Right atrium auricular region (tissue), 2 donors: ENCODE measurements at places on chromosomes 1 and 21.

DNA sequence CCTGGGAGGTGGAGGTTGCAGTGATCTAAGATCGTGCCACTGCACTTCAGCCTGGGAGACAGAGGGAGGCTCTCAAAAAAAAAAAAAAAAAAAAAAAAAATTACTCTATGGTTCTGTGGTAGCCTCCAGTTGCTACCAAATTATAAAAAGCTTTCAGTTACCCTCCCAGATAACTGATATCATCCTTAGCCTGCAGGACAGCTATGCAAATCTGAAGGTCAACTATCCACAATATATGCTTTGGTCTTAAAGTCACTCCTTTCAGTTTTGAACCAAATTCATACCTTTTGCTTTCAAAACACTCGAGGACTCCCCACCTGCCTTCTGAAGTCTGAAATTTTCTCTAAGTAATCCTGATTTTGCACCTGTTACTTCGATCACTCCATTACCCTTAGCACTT, 3.1 kb downstream of the MIXL1 start:
- no peak for DNase-seq

DNA sequence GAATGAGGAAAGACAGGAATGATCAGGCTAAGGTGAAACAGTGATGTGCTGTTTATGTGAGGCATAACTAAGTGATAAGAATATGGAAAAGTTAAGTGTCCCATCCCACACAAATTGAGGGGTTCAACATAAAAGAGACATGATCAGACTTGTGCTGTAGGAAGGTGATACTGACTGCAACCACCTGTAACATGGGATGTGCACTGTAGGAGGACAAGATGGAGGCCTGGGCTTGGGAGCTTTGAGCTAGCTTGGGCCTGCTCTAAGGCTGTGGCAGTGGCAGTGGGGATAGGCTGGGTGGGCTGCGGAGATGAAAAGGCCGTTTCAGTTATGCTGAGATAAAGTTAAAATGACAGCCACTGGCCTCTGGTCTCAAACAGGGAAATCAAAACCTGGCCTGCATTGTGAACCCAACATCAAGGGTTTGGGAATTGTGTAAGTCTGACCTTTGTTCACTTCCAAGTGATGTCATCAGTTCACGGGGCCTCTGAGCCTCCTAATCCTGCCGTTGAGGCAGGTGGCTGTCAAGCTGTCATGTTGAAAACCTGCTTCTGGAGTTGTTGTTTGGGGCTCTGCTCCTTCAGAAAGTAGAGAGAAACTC, 61.2 kb upstream of the TENT5C start:
- DNase-seq = no peak

GRCh38 chr1:186806477-186806876, 22.3 kb upstream of the PLA2G4A start:
- no peak for DNase-seq

DNA sequence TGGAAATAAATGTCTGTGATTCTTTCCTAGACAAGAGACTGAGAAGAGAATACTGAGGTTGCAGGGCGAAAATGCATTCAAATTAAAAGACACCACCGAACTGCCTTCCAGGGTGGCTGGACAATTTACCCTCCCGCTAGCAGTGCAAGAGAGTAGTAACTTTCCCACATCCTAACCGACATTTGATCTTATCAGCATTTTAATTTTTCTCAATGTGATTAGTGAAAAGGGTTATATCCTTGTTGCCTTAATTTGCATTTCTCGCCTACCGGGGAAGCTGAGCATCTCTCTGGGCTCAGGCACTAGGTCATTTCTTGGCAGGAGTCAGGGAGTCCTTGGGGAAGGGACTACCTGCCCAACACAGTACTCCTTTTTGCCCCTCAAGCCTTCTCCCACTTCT, 2.8 kb downstream of the TNFRSF8 start:
- no peak for DNase-seq

DNA sequence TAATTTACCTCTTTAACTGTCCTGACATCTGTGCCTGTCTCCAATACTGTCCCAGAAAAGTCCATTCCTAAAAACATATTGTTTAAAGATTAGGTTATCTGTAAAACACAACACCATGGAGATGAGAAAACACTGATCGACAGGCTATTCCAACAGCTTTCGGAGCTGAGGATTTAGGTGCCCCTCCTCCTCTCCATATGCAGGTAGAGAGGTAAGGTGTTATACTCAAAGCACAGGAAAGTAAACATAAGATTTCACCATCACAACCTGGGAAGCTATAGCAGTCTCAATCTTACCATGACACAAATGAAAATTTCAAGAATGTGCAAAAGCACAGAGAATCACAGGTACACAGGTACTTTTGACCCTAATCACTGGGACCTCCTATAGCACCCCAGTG, 60.9 kb upstream of the RASAL2 start:
- DNase-seq = no peak

DNA sequence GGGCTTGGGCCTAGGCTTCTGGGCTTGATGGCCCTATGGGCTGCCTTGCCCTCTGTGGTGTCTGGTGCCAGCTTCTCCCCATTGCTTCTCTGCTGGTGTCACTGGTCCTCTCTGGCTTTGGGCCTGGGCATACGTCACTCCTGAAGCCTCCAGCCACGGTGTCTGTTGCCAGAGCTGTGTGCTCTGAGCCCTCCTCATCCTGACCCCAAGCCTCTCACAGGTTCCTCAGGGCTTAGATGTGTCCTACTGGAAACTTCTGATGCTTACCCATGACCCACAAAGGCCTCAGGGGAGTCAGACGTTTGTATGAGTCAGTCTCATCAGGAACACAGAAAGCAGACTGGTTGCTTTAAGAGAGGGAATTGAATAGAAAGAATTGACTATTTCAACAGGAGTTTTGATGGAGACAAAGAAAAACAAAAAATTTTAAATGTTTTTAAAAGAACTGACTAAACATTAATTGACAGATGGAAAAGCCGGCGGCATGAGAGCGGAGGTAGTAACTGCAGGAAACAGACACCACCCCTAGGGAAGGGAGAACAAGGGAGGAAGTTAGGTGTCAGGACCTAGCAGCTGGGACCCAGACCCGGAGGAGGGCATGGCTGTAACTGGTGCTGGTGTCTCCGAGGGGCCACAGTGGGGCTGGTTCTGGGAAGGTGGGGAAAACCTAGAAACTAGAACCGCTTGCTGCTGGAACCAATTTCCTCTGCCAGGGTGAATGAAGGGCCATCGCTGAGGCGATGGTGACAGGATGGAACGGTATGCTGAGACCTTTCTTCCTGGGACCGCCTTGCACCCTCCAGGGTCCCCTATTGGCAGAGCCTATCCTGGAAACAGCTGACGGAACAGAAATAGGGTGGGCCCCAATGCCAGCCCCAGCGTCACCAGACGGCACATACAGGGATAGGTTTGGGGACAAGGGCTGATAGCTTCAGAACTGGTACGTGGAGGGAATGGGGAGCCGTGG, 40.0 kb upstream of the CITED4 start:
- DNase-seq = peak; percentile 60

GRCh38 chr1:27623327-27624212, 11.4 kb downstream of the FGR start:
- DNase-seq = no peak

DNA sequence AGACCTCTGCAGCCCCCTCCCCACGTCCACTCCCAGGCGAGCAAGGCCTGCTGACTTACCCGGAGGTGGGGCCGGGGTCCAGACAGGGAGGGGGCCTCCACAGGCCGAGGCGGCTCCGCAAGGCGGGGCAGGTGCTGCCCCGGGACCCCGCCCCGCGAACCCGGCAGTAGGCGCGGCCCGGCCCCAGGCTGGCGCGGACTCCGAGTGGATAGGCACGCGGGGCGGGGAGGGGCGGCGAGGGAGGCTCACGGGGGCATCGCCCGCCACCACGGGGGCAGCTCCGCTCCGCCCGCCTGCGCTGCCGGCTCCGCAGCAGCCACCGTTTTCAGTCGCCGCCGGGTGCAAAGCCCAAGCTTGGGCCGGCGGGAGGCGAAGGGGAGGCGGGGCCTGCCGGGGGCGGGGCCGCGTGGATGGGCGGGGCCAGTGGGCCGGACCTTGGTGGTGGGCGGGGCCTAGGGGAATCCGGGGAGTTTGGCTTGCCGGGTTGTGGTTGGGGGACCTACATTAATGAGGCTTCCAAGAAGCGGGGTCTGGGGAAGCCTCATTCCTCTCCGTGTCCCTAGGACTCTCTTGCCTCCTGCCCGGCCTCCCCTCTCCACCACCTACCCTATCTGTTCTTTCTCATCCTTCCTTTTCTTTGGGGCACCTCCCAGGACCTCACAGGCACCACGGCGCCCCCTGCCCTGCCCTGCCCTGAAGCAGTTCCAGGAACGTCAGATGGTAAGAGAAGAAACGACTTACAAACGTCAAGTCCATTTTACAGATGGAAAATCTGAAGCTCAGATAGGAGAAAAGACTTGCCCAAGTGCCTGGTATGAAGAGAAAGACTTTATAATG, at the start of gene RIMS3:
RIMS3 (minus strand) TSS at position 348 of the 837 bp plus-strand sequence. CDS start 23,757 bp downstream, outside the sequence.
- DNase-seq = peak; percentile 71

DNA sequence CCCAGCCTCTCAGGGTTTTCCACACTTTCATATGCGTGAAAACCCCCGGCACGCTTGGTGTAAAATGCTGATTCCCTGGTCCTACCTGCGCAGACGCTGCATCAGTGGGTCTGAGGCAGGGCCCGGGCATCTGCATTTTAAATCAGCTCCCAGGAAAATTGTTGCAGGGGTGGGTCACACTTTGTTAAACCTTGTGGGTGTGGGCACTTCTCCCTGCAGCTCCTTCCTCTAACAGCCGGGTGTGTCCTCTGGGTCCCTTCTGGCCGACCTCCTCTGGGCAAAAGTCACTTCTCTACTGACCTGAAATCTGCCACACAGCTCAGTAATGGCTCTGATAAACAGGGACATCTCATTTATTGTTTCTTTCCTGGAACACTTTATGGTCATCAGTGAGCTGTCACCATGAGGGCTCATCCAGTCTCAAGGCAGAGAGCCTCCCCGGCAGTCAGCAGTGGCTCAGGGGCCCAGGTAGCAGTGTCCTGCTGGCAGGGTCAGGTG, 52.8 kb upstream of the TMPRSS2 start:
- no peak for DNase-seq

DNA sequence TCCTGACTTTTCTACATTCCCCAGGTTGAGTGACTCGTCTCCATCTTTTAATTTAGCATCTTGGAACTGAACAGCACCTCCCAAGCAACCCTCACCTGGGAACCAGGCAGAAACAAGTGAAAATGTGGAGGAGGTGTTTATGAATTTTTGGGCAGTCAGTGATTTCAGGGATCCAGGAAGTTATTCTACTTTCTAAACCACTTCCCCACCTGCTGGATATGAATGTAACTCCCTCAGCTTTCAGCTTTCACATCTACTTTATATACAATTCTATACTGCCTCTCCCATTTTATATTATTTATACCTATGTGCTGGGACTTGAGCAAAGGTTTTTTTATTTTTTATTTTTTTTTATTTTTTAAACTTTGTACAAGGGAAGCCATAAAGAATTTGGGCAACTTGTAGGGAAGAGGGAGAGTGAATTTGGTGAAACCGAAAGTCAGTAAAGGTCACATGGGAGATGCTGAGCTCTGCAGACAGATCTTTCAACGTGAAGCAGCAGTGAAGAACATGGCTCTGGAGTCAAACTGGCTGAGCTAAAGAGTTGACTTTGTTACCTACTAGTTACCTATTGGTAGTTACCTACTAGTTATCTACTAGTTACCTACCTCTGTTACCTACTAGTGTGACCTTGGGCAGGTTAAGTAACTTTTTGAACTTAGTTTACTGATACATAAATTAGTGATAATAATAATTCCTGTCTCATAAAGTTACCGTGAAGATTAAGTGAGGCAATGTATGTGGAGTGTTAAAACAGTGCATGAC, 45.5 kb downstream of the DDR2 start:
- DNase-seq = no peak

DNA sequence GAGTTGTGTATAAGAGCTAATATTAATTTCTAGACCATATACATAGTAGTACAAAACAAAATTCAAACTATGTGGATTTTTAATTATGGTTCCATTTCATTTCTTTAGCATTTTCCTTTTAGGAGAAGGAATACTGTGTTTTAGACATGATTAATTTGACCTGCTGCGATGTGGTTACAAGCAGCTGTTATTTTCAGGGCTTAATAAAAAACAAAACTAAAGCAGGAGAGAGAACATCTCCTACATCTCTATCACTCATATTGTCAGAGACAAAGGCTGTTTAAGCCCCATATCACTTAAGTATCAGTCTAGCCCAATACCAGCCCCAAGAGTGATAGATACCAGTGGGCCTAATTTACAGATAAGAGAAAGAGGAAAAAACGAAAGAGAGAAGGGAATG, 47.6 kb downstream of the ILDR2 start:
- DNase-seq = no peak

- DNase-seq = no peak
These were observed 272.2 kb downstream of the NPHP4 start for GRCh38 chr1:5720045-5720444.

DNA sequence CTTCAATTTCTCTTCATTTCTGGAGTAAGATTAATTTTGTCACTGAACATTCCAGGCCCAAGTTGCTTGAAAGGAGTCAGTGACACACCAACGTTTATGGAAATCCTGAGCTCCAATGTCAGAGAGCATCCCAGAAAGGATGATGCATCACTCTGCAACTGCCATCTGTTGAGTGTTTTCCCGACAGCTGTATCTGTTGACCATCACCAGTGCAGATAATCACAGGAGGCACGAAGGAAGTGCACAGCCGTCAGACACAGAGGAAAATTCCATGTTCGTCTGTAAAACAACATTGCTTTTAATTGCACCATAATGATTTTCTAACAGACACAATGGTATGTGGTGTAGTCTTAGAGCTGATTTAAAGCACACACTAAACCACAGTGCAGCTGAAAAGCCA, 376.7 kb upstream of the ADGRL2 start:
- no peak for DNase-seq

GRCh38 chr1:107379826-107380225, 239.0 kb downstream of the NTNG1 start:
- DNase-seq = no peak

GRCh38 chr1:11238311-11238710, 24.0 kb downstream of the MTOR start:
- DNase-seq = no peak

- DNase-seq = no peak
These were observed 27.8 kb upstream of the DMRTA2 start for GRCh38 chr1:50450861-50451653.

- DNase-seq = no peak
These were observed 213.7 kb downstream of the KCNH1 start for GRCh38 chr1:210920258-210920657.

GRCh38 chr1:116159611-116160010, 48.4 kb downstream of the MAB21L3 start:
- DNase-seq = no peak

- DNase-seq = no peak
These were observed 340.6 kb downstream of the ZNF326 start for GRCh38 chr1:90335558-90335957.

GRCh38 chr1:230307213-230307612, 118.9 kb downstream of the PGBD5 start:
- no peak for DNase-seq

- no peak for DNase-seq
These were observed 253.2 kb downstream of the PTPRC start for GRCh38 chr1:198892065-198892464.

- no peak for DNase-seq
These were observed 256.7 kb downstream of the KIF26B start for GRCh38 chr1:245411245-245412036.

- peak; percentile 85 for DNase-seq
These were observed at the start of gene TSPAN1 for GRCh38 chr1:46174448-46175231. Gene TSPAN1, plus strand, starts transcription at chr1:46175087. Its CDS starts 6,021 bp downstream, at chr1:46181108.
